ENCODE measurements at places on chromosomes 13 and 19. TPM values are rescaled to one million over a fixed set of nuclear protein-coding genes. Genes with fewer than 3 reads are reported as not detected.

Gene FPR1
- total RNA-seq: 19.4 TPM

- DNase-seq: no peak
Measured at GRCh38 chr13:110423689-110424302, 116.7 kb downstream of the COL4A2 start.

DNA sequence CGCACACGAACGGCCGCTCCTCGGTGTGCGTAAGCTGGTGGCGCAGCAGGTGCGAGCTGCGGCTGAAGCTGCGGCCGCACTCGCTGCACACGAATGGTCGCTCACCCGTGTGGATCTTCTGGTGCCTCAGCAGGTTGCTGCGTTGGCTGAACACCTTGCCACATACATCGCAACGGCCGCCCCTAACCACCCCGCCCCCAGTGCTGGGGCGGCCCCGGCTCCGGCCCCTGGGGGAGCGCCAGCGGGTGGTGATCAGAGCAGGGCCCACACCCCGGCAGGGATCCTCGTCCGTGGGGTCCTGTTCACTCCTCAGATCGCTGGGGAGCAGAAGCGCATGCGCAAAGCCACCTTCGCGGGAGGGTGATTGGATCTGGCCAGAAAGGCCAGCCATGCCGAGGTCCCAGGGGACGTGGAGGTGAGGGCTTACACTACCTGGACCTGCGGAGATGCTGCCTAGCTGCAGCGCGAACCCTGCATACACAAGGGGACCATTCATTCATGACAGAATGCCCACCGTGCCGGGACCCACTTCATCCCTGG, 4.7 kb upstream of the UBE2M start:
- no peak for DNase-seq

Gene ZNF724
- 9.4 TPM for total RNA-seq

DNA sequence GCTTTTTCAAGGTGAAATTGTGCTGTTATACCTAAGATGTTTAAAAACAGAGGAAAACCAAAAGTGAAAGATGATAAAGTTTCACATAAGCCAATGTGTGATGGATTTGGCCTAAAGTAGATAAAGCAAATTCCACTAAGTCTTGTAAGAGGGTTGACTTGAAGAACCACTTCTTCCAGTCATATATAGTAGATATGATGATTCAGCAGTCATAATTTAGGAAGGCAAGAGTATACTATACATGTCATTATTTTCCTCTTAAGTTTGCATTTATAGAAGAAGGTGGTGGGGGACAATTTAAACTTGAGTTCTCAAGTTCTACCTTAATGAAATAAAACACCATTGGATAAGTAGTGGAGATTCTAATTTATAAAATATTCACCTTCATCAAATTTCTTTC, 37.3 kb downstream of the PHF11 start:
- no peak for DNase-seq

DNA sequence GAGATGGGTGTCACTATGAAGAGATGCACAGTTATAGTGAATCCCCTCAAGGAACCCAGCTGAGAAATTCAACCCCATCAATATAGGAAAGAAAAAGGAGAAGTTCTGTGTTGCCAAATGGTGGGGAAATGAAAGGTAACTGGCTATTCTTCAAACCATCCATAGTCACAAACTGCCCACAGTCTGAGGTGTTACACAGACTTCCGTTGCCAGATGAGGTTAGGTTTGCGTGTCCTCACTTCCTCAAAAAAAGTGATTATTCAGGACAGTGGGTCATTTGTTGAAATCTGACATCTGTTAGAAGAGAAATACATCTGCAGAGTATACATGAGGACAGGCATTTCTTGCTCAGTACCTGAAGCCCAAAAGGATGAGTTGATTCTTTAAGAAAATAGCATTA, 9.0 kb downstream of the SIGLEC5 start:
- DNase-seq: no peak

Gene KLK12
- total RNA-seq: not detected

GRCh38 chr19:1847348-1847683, 967 bp downstream of the REXO1 start:
- DNase-seq: no peak

GRCh38 chr13:78121001-78121400, 202.4 kb upstream of the EDNRB start:
- DNase-seq: no peak
